ENCODE measurements at places on chromosomes 6 and 20.

DNA sequence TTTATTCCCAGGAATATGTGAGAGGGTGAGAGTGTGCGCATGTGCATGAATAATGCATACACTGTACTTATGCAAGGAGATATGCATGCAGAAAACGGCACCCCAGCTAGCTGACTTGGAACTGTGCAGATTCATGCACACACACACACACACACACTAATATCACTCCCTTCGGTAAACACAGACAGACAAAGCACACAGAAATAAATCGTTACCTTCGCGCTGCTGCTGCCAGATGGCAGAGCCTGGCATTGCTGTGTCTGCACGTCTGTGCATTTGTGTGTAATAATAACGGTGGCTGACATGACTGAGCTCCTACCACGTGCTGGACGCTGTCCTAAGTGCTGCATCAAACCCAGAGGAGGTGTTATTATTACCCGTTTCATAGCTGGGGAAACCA is 36.8 kb downstream of the PREX1 start:
- DNase-seq = no peak

DNA sequence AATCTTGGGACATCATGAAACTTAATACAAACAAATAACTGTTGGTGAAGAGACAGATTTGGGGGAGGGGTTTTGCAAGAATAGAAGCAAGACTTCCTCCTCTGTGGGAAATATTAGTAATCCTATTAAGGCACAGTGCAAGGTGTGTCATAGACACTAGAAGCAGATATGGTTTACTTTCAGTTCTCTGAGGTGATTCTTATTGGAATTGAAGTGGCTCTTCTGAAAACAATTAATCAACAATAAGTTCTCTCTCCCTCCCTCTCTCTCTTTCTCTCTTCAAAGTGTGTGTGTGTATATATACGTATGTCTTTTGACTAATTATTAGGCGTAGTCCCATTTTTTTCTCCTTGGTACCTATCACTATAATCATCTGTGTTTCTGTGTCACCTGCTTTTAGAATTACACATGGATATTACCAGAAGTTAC is 99.8 kb downstream of the HIVEP2 start:
- peak; percentile 50 for DNase-seq

DNA sequence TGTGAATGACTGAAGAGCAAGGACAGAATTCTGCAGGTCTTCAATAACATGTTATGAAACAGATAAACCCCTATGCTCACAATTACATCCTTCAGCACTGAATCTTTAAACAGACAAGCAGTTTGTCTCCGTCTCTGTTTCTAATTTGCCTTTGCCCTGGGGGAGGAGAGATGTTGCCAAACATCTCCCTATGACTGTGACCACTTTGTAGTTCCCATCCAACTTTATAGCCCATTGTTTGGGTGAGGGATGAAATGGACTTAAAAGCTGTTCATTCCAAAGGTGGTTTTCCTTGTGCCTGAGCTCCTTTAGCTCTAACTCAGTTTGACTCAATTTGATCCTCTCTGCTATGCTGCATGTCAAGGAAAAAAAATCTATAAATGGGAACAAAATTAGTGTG is 19.5 kb upstream of the ADTRP start:
- no peak for DNase-seq

DNA sequence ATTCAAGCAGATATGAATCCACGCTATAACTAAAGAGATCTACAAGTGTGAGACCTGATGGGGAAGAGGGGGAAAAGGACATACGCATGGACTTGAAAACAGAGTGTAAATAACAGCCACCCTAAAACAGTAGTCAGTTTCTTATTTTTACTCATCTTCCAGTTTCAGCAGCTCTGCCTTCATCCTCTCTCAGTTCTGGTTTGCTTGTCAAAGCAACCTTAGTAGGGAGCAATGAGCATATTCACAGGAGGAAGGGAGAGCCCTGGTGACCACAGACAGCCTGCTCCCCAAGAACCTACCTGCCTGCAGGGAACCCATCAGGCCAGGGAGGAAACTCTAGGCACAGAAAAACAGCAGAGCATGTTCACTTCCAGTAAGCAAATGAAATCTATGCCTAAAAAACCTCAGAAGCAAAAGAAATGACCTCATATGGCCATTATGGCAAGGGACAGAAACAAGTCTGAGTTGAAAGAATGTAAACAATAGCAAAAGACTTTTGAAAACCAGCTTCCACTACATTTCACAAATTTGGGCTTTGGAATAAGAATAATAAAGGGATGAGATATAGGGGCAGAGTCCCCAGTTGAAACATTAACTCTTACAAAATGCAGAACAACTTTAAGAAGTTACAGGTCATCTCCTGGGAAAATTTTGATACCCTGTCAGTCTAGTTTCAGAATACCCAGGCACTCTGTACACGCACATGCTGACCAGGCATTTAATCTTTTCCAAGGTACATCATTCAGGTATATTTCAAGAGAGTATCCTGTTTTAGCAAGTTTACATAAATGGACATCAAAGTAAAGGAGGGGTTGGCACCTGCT is 120.8 kb upstream of the BCLAF1 start:
- DNase-seq = no peak

DNA sequence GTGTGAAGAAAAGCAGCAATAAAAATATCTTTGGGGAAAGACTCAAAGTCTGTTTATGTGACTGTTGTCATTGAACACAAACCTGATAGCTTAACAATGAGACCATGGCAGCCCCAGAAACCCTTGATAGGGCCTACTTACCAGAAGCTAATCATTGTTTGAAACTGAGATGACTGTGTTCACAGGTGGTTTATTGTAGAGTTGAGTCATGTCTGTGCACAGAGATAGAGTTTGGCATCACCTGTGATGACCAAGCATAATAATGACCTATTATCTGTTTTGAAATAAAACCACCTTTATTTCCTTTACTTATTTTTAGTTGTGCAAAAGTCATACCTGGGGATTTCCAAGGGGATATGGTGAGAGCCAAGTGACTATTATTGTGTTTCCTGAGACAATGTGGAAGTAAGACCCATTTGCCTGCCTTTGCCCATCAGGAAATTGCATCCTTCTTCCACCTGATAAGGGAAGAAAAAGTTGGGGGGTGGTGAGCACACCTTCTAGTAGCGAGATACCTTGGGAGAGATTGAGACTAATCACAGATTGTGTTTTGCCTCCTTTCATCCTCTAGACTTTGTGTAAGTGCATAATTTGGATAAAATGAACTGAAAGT is 456.9 kb upstream of the JAG1 start:
- no peak for DNase-seq

DNA sequence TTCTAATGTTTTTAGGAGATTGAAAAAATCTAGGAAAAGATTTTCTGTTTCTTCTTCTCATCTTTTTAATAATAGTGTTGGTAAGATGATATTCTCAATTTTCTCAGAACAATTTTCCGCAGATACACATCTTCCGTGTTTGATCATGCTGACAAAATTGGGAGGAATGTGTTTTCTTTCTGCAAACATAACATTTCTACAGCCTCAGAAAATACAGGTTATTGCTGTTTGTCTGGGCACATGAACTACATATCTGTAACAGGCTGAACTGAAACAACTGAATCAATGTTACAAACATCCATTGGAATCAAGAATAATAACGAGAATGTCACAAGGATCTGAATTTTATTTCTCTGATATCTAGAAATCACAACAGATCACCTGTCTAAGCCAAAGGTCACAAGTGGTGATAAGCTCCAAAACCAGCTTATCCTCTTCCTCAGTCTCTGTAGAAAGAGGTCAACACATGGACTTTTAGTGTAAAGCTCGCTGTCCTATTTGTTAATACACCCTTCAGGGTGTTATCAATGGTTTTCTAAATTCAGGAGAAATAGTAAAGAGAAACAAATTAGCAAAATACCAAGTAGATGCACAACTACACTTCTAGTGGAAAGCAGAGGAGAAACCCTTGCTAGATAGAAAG is 197.3 kb upstream of the MARCKS start:
- no peak for DNase-seq

DNA sequence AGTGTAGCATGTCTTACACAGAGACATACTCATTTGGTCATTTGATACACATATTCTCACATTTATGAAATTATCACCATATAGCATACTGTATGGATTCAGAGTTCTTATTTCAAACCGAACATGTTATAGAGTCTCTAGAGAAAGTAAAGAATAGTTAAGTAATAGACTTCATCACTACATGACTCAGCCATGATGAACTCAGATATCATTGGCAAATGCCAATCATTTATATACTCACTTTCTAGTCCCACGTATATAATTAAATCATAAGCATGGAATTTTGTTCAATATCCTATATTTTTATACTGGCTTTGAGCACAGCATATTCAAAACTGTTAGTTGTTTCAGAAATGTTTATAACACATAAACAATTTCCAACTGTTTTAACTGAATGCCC is 749.9 kb downstream of the HACE1 start:
- DNase-seq = no peak

All from iris pigment epithelial cell (primary cell).